Fibroblast of skin of scalp (primary cell): ENCODE measurements at places on chromosomes 4 and X.

DNA sequence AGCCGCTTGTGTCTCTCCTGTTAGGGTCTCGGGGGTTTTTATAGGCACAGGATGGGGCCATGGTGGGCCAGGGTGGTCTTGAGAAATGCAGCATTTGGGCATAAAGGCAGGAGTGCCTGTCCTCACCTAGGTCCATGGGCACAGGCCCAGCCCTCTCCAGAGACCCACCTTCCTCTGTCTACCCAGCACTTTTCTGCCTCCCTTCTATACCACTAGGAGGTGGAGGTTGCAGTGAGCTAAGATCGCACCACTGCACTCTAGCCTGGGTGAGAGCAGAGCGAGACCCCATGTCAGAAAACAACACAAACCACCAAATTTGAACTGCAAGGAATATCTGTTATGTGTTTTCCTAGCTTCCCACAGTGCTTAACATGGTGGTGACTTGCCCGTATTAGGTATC lies 38.0 kb downstream of the MOB1B start:
- no peak for DNase-seq

DNA sequence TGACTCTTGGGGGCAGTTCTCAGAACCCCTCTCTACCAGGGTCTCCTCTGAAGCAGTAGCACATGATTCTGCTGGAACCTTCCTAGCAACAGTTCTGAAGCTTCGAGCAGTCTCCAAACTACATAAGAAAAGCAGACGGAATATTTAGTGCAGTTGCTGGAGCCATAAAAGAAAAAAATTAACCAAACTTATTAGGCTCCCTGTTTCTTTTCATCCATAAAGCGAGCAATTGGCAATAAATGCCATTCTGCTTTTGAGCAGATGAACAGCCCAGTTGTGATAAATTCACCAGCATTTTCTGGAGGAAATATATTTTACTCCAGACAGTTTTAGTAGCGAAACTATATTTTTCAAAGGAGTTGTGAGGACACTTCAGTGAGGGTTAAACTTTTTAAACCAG lies 250.1 kb upstream of the BOD1L1 start:
- DNase-seq = no peak

GRCh38 chrX:2334237-2334636 lies 166.5 kb downstream of the DHRSX start:
- DNase-seq = no peak

GRCh38 chrX:100976211-100976610 lies 6.7 kb downstream of the ARL13A start:
- no peak for DNase-seq

GRCh38 chrX:76183289-76184049 lies 10.6 kb downstream of the PBDC1 start:
- peak; percentile 43 for DNase-seq
